Endothelial cell of coronary artery (primary cell): ENCODE measurements at places on chromosomes 16 and 17. TPM values are rescaled to one million over a fixed set of nuclear protein-coding genes. Genes with fewer than 3 reads are reported as not detected.

The FOXC2 gene
- total RNA-seq, result 1.3 and 2.4 TPM in 2 replicates

The MYL11 gene
- total RNA-seq, result not detected in 2 replicates

The PERCC1 gene
- not detected in 2 replicates for total RNA-seq

The RRAD gene
- total RNA-seq, result 0.45 and 1.0 TPM in 2 replicates

The PITPNM3 gene
- total RNA-seq, result 2.2 and 2.7 TPM in 2 replicates

The TMEM235 gene
- 0.09 and 0.28 TPM in 2 replicates for total RNA-seq

The TBC1D10B gene
- total RNA-seq, result 30.8 and 34.5 TPM in 2 replicates

The TMEM114 gene
- total RNA-seq, result not detected in 2 replicates

The C17orf67 gene
- 1.0 and 1.2 TPM in 2 replicates for total RNA-seq

The KRT12 gene
- total RNA-seq, result not detected in 2 replicates
